Forelimb muscle (tissue), 1 donor: ENCODE measurements at places on chromosomes 5 and 9. TPM values are rescaled to one million over a fixed set of nuclear protein-coding genes. Genes with fewer than 3 reads are reported as not detected.

DNA sequence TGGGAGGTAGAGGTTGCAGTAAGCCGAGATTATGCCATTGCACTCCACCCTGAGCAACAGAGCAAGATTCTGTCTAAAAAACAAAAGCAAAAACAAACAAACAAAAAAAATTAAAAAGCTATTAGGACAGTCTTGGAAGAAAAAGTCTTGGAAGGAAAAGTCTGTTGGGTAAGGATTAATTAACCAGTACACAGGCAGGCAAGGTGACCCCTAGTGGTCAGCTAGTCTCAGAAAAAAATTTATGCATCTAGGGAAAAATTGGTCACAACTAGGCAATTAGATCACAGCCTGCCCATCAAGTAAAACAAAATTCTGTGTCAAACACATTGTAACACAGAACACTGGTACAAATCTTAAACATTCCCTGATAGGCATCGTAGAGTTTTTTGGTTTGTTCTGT is 6.7 kb upstream of the ANKRD18B start:
- DNase-seq = no peak

DNA sequence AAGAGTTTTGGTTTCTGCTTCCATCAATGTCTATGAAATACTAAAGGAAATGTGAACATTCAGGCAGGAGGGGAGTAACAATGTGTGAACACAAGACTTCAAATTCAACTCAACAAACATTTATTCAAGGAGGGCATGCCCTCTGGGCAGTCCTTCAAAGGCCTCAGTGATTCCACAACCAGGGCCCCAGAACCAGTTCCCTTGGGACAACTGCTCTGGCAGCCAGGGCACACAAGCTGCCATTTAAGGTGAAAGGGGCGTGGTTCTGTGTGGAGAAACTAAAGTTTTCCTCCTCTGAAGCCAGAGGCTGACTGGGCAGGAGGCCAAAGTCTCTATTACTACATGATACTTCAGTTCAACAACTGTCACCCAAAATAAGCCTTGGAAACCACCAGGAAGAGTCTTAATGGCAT is 3.2 kb downstream of the RBM18 start:
- DNase-seq = peak; percentile 8

DNA sequence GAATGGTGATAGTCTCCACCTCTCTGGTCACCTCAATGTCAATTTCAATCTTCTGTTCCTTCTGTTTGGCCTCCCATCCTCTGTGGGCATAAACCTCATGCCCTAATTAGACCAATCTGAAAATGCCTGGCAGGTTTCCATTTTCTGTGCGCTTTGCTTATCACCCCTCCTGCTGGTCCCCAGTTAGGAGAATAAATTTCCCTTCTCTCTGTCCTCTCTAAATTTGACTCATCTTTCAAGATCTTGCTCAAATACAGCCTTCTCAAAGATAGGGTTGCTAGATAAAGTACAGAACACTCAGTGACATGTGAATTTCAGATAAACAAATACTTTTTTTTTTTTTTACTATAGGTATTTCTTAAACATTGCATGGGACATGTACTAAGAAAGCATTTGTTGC is 69.4 kb upstream of the CD180 start:
- DNase-seq = no peak

- no peak for DNase-seq
Measured at GRCh38 chr5:120314191-120314590, 149.9 kb upstream of the PRR16 start.

DNA sequence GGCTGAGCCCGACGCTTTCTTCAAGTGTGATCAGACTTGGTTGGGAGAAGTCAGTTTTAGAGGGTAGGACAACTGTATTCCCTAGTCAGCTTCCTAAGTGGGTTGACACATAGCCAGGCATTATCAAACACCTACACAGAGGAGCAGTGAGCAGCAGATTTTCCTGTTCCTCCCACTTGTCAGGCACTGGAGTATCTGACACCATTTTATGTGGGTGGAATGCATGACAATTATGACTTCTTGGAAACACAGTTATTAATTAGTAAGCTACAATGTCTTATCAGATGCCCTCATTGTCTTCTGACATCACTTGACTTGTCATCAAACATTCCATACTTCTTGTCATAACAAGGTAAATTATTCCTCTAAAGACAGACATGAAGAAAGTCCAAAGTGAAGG is 124.9 kb downstream of the IRX2 start:
- no peak for DNase-seq

DNA sequence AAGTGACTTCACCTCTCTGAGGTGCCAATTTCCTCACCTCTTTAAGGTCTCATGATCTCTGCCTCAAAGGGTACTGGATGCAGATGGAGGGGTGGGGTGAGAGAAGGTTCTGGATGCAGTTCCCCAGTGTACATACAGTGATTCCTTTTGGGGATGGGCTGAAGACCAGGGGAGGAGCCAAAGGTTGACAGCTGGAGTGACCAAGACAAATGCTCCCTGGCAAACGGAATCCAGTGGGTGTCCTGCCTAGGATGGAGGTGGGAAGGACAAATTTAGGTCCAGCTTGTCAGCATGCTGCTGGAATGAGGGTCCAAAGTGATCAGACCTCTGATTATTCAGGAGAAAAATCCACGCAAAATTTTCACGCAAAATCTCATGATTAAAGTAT is 7.3 kb upstream of the LMX1B start:
- no peak for DNase-seq

- DNase-seq = no peak
Measured at GRCh38 chr9:70147196-70147595, 103.5 kb downstream of the MAMDC2 start.

DNA sequence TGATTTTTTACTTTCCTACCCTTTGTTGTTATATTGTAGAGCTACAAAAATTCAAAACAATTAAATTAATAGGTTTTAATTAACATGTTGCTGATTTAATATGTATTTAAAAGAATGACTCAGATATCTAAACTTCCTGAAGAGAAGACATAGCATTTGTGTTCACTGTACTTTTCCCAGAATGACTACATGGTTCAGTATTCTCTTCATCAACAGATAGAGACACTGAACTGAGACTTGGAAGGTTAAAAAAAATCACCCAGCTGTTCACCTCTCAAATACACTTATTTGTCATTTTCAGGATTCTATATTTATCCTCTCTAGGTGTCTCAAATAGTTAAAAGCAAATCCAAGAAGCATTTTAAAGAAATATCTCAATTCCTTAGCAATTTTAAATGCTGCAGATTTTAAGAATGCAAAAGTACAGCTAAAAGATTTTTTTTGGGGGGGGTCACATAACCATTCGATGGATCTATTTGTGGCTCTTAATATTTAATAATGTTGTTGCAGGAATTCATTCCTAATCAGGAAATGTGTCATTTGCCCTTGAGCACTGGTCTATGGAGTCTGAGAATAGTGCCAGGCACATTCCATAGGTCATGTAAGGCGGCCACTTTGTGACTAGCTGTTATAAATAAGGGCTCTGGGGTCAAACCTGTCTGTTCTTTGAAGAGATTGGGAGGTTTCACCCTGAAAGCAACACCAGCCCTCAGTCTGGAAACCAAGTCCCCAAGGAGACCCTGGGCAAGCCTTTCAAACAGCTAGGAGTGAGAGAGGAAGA is 463.1 kb downstream of the NR2F1-AS1 start:
- no peak for DNase-seq

DNA sequence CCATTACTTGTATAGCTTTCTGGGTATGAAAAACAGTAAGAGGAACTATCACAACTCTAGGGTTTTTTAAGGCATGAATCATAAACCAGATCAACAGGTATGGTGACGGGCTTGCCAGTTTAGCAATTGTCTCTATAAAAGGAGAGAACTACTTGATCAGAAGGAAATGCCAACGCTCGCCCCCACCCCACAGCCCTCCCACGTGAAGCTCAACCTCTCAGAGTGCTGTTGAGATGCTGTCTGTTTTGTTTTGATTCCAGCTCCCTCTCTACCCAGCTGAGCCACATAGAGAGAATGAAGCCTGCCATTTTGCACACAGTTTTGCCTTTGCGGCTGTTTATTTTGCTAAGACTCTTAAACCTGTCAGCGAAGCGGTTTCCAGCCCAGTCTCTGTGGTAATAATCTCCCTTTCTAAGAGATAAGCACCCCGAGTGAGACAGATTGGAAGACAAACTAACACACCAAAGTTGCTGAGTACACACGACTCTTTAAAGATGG is 257.9 kb upstream of the ANKRD55 start:
- no peak for DNase-seq

- no peak for DNase-seq
Measured at GRCh38 chr9:133932633-133933032, 59.5 kb downstream of the VAV2 start.

DNA sequence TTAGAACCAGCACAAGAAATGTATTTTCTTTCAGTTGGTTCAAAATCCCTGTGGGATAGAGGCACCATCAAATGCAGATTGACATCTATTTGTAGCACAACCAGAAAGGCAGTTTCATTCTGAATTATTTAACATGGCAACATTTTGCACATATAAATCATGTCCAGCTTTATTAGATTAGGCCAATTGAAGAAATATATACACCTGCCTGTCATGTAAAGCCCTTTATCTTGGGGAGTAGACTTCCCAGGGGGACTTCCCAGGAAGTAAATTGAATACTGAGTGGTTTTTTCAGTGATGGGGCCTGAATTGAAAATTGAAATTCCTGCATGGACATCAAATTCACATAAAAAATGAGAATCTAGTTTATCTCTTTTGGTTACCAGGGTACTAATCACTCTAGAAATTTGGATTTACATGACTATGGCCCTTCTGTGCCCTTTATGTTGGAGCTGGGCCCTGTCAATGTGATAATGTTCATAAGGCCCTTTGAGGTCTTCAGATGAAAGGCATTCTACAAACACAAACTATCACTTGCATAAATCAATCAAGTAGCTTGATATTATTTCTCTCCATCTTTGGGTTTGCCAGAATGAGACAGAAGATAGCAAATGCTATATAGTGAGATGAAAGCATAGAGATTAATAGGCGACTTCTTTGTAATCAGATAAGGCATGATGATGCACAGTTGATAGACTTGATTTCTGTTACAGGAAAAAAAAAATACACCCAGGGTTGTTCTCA is 26.2 kb upstream of the ZNF608 start:
- DNase-seq = no peak

DNA sequence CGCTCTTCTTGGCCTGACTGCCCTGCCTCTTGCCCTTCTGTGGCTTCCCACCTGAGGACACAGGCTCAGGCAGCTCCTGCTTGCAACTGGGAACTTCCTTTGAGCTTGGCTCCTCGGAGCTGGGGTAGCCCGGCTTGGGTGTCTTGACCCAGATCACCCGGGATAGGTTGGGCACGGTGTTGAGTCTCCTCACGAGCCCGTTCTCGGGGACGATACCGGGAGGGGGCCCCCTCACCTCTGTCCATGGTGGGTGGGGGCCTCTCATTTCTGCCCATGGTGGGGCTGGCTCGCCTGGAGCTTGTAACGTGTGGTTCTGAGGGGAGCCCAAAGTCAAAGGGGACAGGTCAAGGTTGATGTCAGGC is 7.8 kb upstream of the DDX41 start:
- DNase-seq = no peak

GRCh38 chr5:89071101-89071940 is 188.3 kb upstream of the MEF2C start:
- DNase-seq = no peak

DNA sequence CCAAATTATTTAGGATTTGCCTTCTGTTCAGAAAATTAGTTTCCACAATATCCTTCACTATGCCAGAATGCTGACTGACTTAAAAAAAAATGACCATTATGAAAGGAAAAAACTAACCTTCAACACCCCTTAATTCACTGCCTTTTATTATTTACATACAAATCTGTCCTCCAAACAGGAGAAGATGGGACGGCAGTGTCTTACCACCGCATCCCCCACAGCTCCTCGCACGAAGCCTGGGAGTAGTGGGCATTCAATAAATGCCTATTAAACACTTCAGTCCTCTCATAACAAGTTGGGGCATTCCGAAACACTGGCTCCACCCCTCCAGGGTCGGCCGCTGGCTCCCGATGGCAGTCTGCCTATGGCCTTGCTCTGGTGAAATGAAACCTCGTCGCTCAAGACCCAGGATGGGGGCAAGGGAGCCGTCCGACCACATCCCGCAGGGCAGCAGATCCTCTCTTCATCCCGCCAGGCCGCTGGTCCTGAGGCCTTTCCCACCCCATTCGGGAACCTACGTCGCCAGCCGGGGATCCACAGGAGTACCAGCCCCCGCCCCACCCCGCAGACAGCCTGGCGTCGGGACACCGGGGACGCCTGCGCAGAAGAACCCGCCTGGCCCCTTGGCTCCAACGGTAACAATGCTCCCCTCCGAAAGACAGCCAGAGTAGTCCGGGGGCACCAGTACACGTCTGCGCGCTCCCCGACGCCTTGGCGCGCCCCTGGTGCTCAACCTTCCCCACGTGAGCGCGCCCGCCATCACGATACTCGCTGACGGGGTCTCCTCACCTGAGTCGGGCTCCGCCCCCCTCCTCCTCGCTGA is 613 bp downstream of the ZBTB5 start:
- no peak for DNase-seq

DNA sequence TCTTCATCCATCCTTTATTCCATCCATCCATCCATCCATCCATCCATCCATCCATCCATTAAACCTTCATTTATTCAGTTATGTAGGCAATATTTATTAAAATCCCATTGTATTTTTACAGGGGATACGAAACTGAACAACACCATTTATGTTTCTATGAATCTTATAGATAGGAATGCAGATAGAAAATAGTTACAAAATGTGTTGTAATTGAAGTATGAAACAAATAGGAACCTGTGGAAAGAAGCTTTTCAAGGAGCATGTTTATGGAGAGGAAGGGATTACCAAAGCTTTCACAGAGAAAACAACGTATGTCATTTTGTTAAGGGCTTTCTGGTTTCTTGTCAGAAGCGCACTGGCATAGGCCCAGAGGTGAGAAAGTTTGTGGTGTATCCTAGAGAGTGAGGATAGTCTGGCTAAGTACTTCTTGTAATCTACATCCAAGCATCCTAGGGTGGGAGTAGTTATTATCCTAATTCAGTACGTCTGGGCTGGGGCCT is 184.0 kb downstream of the CNTLN start:
- DNase-seq = no peak

DNA sequence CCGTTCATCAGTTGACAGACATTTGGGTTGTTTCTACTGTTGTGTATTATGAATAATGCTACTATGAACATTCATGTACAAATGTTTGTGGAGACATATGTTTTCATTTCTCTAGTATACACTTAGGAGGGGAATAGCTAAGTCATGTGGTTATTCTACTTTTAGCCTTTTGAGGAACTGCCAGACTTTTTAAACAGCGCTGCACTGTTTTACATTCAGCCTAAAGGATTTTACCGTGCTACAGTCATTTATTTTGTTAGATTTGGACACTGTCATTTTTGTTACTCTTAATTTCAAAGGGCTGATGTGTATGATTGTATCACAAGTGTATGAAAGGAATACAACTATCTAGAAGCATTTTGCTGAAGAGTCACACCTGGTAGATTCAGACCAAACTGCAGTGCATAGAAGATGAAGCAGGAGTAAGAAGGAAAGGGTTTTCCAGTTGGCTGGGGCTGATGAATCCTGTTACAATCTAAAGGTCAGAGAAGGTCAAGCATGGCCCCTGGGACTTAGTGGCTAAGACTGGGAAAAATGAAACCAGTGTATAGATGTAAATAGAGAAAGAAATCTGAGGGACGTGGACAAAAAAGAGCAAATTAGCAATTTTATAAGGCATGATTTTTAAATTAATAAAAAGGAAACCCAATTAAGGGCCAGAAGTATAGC is 509.7 kb downstream of the PSAT1 start:
- peak; percentile 13 for DNase-seq

GRCh38 chr5:1352231-1353219 is 7.6 kb upstream of the CLPTM1L start:
- DNase-seq = no peak

Gene TMEM171
- polyA plus RNA-seq = 0.58 TPM

Gene ROR2
- 2.7 TPM for polyA plus RNA-seq

Gene TMEM232
- polyA plus RNA-seq = 1.00 TPM

Gene AFF4
- 42.2 TPM for polyA plus RNA-seq

Gene LHX3
- polyA plus RNA-seq = not detected

Gene POLR3G
- 1.8 TPM for polyA plus RNA-seq

Gene CYSRT1
- polyA plus RNA-seq = 2.4 TPM

Gene ORM2
- polyA plus RNA-seq = not detected

Gene SOHLH1
- polyA plus RNA-seq = not detected
